ENCODE measurements at places on chromosomes 6 and 20.

GRCh38 chr20:13221673-13222318, 722 bp downstream of the ISM1 start:
- DNase-seq = peak; percentile 68

DNA sequence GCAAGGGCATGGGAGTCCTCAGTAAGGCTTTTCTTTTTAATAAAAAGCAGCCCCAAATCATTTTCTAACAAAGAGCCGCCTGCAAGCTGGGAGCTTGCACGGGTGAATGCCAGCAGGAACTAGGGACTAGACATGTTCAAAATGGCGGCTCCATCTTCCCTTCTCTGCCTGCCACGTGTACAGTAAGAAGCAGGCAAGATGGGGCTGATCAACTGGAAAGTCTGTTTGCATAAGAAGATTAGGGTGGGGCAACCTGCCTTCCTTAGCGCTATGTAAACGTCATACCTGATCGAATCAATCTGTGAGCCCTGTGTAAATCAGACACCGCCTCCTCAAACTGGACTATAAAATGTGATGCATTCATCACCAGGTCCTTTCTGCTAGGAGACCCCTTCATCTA, 299.4 kb upstream of the SOX4 start:
- DNase-seq = no peak

DNA sequence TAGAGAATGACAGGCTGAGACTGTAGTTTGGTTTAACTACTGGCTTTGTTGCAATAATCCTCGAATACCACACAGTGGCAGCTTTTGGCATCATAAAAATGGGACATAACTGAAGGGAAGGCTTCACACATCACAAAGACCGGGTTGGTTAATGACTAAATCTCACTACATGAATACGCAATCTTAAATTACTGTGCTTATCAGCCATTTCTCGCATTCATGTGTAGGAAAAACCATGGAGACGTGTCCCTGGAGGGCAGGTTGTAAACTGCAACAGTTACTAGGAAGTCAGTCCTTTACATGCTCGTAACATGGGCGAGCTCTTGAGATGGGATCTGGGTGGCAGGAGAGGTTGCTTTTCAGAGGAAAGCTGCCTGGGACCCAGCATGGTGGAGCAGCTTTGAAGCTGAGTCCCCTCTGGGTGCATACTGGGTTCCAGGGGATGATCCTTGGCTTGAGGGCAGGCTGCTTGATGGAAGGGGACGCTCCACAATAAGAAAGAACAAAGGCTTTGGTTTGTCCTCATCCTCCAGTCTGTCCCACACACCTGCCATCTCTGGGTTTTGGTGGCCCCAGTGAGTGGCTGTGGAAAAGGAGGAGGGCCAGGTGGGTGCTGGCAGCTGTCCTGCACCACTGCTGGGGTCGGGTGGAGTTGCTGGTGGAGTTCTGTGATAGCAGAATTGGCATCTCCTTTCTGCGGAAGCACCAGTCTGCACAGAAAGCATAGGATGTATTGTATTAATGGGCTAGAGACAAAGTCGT, 2.1 kb downstream of the RPS21 start:
- no peak for DNase-seq

GRCh38 chr6:142953373-142954273, 8.6 kb upstream of the HIVEP2 start:
- no peak for DNase-seq

DNA sequence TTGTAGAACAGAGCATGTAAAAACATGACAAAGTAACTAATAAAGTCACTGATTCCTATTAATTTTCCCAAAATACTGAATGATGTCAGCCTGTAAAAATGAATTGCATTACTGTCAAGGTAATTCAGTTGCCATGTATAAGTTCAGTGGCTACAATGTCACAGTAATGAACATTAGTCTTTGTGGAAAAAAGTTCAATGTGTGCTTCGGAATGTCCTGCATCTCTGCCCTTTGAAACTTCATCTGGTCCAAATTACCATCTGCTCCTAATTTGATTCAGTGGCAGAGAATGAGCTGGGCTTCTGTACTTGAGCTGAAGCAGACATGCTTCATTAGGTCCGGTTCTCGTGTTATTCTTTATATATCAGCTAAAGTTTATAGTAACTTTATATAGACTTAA, 567.4 kb downstream of the COL12A1 start:
- DNase-seq = no peak

DNA sequence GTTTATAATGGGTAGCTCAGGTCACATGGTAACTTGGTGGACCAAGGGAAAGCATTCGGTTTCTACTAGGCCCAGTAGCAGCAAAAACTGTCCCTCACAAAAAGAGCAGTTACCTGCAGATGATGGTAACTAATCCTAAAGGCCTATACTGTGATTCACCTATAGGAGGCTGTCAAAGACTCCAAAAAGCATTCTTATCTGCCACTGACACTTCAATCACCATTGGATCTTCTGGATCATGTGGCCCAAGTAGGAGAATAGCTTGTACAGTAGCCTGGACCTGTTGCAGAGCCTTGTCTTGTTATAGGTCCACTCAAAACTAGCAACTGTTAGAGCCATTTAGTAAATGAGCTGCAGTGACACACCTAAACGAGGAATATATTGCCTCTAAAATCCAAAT, 23.2 kb upstream of the FILIP1 start:
- no peak for DNase-seq

GRCh38 chr20:53737396-53738038, 143.9 kb upstream of the ZNF217 start:
- DNase-seq = no peak

DNA sequence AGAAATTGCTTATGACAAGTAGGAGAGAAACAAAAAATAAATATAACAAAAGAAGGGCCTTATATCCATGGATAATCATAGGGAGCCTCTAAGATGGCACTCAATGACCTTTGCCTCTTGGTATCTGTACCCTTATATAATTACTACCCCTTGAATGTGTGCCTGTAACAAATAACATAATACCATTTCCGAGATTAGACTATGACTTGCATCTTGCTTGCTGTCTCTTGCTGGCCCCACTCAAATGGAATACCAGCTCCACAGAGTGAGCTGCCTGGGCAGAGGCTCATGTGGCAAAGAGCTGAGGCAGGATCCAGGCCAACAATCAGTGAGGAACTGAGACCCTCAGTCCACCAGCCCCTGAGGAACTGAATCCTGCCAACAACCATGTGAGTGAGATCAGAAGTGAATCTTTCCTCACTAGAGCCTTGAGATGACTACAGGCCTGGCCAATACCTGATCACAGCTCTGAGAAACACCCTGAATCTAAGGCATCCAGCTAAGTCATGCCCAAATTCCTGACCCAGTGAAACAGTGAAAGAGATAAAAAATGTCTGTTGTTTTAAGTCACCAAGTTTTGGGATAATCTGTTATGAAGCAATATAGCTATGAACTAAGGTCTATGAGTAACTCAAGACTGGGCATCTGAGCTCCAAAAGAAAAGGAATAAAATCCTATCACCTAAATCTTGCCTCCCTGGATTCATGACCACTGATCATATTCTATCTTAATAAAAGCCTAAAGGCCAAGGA, 5.5 kb downstream of the KATNA1 start:
- DNase-seq = peak; percentile 59

DNA sequence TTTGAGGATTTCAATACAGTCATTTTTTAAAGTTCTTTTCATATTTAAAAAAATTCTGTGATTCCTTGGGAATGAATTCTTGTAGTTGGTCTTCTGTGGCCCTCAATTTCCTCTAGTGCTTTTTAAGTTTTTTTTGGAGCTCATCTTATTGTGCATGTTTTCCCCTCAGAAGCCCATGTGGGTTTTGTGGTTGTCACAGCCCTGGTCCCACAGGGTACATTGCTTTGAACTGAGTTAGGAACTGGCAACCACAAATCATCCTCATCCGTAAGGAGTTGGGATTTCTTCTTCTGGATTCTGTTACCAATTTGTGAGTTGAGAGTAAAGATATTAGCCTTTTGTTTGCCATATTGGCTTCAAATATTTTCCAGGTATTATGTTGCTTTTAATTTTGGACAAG, 89.9 kb downstream of the AKAP7 start:
- no peak for DNase-seq

DNA sequence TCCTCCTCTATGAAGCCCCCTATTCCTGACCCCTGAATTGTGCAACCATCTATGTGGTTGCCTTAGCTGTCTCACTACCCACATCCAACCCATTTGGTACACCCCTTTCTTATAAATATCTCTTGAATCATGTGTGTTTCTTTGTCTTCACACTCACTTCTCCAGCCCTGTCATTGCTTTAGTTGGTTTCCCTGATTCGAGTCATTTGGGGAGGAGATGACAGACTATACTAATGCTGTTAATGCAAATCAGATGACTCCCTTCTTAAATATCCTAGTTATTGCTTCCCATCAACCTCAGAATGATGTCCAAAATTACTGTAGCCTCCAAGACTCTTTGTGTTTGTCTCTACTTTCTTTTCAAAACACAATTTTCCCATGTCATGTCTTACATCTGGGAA, 23.0 kb downstream of the SLC35D3 start:
- no peak for DNase-seq

DNA sequence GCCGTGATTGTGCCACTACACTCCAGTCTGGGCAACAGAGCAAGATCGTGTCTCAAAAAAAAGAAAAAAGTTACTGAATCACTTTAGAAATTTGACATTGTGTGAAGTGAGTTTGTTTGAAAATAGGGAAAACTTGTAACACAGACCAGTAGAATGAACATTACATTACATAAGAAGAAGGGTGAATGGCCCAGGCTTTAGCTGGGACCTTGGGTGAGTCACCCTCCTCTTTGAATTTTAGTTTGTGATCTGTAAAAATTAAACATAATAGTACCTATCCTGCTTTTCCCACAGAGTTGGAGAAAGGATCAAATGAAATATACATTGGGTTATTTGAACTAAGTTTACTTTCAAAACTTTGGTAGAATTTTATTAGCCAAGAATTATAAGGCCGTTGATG, 56.3 kb downstream of the KCNS1 start:
- DNase-seq = no peak

GRCh38 chr6:25027221-25027916, 91.6 kb upstream of the RIPOR2 start:
- no peak for DNase-seq

DNA sequence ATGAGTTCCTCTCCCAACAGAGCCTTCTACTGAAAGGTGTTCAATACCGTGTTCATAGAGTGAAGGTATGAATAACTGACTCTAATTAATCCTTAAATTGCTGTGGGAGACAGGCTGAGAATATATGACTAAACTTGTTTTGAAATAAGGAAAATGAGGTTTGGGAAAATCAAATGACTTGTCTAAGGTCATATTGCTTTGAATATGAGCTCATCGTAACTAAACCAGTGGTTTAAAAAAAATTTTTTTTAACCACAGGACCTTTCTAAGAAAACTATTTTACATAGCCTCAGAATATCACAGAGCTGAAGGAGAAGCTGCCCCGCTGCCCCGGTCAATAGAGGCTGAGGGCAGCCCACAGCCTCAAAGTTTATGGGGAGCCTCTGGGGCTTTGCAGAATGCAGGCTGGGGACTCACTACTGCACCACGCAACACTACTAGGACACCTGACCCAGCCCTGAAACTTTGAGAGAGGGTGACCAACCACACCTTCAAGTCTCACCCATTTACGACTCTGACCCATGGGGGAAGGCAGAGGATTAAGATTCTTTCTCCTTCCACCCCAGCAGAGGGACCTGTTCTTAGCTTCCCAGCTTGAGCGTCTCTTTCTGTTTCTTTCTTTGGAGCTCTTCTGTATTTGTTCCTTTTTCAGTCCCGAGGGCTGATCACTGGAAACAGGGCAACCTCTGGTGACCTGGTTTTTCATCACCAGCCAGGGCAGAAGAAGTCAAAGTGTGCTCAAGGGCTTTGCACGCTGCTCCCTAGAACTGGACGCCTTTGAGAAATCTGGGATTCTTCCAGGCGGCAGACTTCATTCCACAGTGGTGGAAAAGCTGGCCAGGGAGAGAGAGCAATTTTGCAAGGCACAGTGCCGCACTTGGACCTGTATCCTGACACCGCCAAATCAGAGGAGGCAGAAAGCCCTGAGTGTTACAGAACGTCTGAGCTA, 220.2 kb downstream of the ATXN1 start:
- DNase-seq = no peak

DNA sequence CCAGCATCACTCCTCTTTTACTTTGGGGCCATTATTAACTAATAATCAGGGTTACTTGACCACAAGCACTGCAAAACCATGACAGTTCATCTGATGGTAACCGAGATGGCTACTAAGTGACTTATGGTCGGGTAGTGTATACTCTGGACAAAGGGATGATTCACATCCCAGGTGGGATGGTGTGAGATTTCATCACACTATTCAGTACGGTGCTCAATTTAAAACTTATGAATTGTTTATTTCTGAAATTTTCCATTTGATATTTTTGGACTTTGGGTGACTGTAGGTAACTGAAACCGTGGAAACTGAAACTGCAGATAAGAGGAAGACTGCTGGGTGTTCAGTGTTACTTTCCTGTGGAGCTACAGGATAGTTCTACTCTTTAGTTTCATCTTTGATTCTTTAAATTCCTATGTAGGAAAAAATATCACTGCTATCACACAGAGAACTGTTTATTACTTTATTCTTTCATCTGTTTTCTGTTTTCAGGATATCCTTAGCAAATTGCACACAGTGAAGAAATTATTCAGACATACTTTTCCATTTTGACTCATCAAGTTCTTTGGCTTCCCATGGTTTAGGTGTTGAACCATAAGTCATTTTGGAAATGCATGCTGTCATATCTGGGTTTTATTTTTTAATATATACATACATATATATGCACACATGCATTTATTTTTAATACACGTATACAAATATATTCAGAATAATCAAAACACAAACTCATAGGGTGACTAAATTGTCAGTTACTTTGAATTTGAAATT, 59.1 kb upstream of the C20orf144 start:
- DNase-seq = peak; percentile 40

DNA sequence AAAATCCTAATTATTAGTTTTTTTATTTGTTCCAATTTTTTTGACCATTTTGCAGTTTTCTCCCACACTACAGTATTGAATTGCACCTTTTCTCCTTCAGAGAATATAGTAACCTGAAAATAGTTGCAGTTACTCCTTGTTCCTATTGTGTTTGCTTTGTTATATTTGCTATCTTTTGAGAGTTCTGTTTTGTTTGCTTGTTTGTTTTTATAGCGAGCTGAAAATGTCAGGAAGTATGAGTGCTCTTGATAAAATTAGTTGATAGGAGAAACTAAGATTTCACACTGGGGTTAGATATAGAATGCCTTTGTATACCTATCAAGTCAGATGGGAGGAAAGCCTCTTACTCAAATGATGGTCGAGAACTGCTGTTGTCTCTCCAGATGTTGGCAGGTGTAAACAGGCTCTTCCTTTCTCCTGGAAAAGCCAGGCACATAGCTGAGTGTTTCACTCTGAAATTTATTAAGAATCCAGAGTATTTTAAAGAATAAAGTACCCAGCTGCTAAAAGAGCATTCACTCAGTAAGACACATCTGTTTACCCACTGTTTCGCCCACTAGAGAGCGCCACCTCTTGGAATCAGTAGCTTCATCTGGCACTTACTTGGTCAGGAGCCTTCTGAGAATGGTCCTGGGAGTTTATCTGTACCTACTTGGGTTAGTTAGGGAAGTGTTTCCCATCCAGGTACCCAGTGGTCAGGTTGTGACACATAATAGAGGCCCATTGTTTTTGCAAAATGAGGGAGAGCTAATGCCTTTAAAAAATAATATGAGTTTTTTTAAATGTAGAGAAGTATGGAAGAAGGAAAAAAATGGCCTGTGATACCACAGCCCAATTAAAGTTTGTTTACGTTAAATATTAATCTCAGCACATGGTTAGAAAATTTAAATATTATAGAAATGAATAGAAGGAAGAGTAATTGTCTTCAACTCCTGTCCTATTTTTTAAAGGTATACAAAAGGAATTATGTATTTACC, 11.2 kb downstream of the NT5DC1 start:
- peak; percentile 63 for DNase-seq

Measured in iris pigment epithelial cell (primary cell).